Activated effector memory CD4-positive, alpha-beta T cell treated with Interleukin-2 at 50 U/mL for 16 hours (primary cell): ENCODE measurements at places on chromosomes 6 and 20.

- no peak for DNase-seq
Observed at GRCh38 chr6:147156799-147157382, 47.3 kb upstream of the STXBP5 start.

DNA sequence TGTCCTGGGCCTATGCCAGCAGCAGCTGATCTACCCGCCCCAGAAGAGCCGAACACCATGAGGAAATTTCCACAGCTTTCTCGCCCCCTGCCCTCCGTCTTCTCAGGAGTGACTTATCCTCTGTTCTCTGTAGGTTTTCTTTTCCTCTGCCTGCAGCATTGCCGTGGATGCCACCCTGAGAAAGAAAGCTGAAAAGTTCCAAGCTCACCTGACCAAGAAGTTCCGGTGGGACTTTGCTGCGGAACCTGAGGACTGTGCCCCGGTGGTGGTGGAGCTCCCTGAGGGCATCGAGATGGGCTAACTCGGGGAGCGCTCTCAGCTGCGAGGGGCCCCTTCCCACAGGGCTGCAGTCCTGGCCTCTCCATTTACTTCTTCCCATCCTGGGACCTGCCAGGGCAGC lies 19.2 kb downstream of the AAR2 start:
- no peak for DNase-seq

- DNase-seq, result no peak
Observed at GRCh38 chr6:4282926-4283325, 147.6 kb upstream of the ECI2 start.

GRCh38 chr6:31407699-31408098 lies 4.3 kb downstream of the MICA start:
- DNase-seq, result no peak

DNA sequence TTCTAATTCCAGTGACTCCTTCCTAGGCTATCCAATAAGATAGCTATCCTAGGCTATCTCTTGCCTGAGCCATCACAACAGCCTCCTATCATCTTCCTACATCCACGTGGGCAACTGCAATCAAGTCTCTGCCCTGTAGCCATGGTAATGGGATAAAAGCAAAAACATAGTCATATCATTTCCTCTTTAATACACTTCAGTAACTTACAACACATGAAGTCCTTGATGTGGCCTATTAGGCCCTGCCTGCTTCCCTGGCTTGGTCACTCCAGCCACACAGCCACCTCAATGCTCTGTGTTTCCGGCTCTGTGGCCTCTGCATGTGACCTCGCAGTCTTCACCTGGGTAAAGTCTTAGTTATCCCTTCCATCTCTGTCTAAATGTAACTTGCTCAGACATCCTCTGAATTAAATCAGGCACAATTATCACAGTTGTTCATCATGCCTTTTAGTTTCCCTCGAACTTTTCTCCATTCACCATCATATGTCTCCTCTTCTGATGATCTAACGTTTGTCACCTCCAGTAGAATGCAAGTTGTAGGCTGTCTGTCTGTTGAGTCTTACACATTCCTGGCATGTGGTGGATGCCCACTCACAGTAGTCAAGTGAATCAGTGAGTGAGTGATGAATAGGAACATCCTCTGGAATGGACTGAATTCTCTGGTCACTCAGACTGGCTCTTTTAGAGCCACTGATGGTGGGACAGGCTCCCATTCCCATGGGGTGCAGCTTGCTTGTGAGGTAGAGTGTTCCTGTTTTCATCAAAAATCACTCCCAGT lies 229.4 kb downstream of the TBC1D7 start:
- no peak for DNase-seq

DNA sequence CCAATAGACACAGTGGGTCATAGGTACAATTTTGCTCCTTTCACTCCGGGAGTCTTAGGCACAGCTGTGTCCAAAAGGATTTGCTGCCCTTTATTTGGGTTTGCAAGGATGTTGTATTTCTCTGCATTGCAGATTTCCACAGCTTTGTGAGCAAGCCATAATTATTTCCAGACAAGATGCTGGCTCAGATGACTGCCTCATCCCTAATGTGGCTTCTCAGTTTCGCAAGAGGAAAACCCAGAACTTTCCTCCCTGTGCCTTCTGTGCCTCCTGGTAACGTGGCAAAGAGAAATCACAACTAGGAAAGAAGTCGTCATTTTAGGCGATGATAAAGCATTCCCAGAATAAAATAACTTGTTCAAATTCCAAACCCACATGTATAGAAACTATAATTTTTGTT lies 33.7 kb downstream of the FAM50B start:
- no peak for DNase-seq

DNA sequence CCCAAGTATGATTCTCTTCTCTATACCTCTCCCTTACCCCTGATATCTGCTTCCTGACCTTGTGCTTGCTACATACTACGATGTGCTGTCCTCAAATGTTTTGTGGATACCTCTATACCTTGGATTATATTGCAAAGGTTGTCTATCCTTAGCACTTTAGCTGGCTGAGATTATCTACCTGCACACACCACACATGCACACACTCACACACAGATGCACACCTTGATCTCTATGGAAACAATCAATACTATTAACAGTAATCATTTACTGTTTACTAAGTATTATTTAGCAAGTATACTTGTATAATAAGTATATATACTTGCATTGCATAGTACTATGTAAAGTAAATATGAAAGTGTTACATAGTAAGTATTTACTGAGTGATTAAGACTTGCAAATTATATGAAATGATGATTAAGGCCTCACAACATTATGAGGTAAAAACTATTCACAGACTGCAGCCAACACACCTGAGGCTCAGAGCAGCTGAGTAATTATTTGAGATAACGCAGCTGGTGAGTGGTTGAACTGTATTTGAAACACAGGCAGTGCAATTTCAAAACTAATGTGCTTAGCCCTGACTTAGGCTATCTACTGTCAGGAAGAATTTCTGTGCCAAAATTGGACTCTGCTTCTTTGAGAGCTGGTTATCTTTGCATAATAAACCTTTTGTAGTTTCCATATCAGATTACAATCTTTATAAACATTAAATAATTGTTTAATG lies 699.9 kb downstream of the FRK start:
- DNase-seq, result no peak

GRCh38 chr6:42354702-42355101 lies 97.0 kb downstream of the TRERF1 start:
- no peak for DNase-seq

GRCh38 chr6:123668965-123669591 lies 32.3 kb upstream of the TRDN start:
- DNase-seq, result no peak

GRCh38 chr6:163095401-163095800 lies 319.1 kb upstream of the QKI start:
- no peak for DNase-seq

DNA sequence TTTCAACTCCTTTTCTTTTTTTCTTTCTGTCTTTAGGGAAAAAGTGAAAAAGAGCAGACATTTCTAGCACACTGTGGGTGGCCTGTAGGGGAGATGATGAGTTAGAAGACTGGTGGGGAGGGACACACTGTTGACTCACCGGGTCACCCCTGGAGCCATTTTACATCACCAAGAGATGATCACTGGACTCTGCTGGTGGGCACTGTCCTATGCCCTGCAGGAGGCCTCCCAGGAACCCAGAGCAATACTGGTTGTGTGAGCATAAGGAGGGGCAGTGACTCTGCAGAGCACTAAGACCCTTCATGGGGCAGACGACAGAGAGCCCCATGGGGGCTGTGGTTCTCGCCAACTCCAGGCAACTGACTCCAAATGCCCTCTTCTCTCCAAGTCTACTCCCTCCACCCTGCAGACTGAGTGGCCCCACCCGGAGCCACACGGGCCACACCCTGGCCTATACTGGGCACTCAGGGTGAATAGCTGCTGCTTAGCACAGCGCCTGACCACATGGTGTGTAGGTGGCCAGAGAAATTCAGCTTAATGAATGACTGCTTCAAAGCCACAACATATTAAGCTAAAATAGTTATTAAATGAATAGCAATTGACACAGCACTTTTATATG lies 177.5 kb downstream of the CDC5L start:
- no peak for DNase-seq

- no peak for DNase-seq
Observed at GRCh38 chr6:129749749-129750120, 39.8 kb upstream of the ARHGAP18 start.

DNA sequence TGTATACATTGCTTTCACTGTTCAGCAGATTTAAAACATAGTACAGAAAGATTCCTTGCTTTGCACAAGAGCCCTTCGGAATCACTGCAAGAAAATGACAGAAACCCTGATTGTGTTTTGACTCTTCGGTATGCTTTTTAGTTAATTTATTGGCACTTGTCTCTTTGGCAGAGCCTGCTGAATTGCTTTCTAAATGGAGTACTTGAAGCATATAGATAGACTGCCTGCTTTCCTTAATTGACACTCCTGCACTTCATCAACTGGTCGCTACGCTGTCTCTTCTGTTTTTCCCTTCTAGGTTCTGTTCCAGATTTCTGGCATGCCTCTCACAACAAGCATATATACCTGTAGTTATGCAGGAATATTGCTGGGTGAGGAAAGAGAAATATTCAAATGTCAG lies 22.4 kb upstream of the RBM24 start:
- DNase-seq, result no peak

GRCh38 chr6:161342039-161342438 lies 68.2 kb upstream of the AGPAT4 start:
- no peak for DNase-seq

DNA sequence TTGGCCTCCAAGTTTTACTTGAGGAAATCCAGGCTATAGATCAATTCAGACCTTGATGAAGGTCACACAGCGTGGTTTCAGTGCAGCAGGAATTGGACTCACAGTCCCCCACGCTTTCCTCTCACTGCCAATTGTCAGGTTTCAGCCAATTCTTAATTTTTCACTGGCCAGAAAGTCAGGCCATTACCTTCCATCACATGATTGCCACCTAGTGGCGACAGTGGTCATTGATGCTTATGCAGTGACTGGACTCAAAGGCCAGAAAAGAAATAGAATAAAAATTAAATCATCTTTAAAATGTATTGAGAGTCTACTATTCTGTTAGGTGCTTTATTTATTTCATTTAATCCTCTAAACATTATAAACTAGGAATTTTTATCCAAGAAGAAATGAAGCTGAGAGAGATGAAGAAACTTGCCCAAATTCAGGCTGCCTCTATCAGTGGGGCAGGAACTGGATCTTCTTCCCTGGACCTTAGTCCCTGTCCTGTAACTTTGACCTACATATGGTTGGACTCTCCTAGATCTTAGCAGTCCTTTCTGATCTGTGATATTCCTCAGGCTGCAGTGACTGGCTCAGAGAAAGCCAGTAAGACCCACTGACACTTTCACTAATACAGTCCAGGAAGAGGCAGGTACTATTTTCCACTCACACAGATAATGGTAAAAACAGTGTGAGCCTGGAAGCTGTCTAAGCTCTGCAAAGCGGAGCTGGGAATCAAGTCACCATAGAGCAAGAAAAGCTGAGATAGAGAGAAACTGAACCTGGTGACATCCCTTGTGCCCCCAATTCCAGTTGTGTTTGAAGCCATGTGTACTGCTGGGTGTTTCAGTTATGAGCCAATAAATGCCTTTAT lies 133.3 kb downstream of the ELOVL4 start:
- peak; percentile 25 for DNase-seq

GRCh38 chr6:43753570-43754183 lies 16.3 kb upstream of the VEGFA start:
- DNase-seq, result no peak

GRCh38 chr20:32798046-32798981 lies 21.4 kb upstream of the MAPRE1 start:
- DNase-seq, result no peak

- DNase-seq, result no peak
Observed at GRCh38 chr20:49937027-49937929, 1.1 kb downstream of the RNF114 start.

DNA sequence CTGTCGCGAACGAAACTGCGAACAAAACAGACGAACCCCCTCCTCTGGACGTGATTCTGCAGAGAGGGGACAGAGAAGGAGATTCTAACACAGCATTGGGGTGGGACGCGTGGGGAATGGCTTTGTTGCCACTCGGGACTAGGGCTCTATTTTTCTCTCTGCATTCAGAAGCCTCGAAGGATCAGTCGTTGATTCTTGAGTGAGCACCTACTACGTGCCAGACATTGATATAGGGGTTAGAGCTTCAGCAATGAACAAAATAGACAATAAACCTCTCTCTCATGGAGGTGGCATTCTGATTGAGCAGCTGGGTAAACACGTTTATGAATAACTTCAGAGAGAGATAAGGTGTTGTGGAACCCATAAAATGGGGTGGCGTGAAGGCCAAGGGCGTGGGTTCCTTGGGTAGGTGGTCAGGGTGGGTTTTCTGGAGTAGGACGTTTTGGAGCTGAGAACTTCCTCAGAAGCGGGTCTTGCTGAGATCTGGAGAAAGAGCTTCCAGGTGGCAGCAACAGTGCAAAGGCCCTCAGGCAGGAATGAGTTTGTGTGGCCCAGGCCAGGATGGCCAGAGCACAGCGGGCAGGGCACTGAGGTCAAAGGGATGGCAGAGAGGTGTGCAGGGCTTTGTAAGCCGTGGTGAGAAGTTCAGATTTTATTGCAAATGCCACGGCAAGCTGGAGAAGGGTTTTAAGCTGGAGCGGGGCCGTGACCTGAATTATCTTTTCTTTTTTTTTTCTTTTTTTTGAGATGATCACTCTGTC lies 884 bp downstream of the SLC2A10 start:
- DNase-seq, result no peak

GRCh38 chr6:4820704-4821276 lies 44.6 kb downstream of the CDYL start:
- DNase-seq, result no peak

DNA sequence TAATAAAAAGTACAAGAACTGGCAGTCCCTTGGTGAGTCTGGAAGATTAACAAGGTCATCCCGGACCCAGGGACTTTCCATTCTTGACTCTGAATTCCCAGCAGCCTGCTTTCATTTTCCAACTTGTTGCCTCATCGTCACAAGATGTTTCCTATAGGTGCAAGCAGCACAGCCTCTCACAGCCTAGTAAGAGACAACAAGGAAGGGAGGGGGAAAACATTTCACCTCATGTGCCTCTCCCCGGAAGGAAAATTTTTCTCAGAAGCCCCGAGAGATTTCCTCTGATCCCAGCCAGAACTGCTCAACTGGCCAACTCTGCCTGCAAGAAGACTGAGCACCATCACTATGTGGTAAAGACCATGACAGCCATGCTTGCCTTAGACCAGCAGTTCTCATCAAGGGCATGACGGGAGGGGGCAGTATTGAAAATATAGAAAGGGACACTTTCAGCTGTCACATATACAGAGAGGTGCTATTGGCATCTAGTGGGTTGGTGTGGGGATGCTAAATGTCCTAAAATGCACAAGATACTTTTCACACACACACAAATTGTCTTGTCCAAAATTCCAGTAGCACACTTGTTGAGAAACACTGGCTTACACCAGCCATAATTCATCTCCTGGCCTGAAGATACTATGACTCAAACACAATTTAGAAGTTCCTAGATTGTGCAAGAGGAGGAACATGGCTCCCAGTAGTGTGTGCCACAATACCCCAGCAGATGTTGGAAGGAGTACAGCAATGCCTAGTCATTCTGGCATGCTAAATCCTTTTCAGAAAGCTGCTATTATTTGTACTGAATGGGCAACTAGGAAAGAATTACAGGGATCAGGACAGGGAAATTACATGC lies 10.8 kb upstream of the WTAP start:
- no peak for DNase-seq

GRCh38 chr20:35956616-35957015 lies 2.3 kb upstream of the SCAND1 start:
- DNase-seq, result no peak
